Suprapubic skin (tissue), 4 donors: ENCODE measurements at places on chromosomes 5 and 9.

DNA sequence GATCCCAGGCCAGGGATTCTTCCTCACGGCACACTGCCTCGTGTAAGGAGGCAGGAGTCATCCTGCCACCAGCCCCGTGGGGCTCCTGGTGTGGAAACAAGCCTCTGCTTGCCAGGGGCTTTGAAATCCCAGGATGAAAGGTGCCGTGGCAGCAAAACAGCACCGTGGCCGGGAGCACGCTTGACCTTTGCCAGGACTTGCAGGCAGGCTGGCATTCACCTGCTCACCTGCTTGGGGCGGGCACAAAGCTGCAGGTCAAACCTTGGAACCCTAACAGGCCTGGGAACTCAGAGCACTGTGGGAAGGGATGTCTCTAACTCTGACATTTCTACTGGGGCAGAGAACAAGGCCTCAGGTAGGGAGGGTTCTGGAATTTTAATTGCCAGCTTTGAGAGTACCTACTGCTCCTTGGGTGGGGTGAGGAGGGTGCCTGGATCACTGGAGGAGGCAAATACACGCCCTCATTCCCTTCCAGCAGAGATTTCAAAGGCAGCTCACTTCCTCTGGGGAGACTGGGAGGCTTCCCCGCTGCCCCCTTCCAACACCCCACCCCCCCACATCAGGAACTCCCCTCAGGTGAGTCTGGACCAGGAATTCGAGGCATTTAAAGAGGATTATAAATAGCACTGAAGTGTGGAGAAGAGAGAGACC is 45.6 kb upstream of the STXBP1 start:
- no peak for DNase-seq

GRCh38 chr5:62931153-62931950 is 352.7 kb downstream of the LRRC70 start:
- no peak for DNase-seq

GRCh38 chr5:62413711-62414110 is 1.1 kb downstream of the IPO11 start:
- no peak for DNase-seq

- no peak for DNase-seq
These were observed 8.4 kb upstream of the FSD1L start for GRCh38 chr9:105439428-105439827.

GRCh38 chr9:78462611-78463010 is 165.7 kb downstream of the PSAT1 start:
- no peak for DNase-seq

GRCh38 chr5:179802950-179803562 is 3.6 kb downstream of the MGAT4B start:
- DNase-seq = no peak

- no peak for DNase-seq
These were observed 27.5 kb downstream of the CORO2A start for GRCh38 chr9:98164912-98165311.

DNA sequence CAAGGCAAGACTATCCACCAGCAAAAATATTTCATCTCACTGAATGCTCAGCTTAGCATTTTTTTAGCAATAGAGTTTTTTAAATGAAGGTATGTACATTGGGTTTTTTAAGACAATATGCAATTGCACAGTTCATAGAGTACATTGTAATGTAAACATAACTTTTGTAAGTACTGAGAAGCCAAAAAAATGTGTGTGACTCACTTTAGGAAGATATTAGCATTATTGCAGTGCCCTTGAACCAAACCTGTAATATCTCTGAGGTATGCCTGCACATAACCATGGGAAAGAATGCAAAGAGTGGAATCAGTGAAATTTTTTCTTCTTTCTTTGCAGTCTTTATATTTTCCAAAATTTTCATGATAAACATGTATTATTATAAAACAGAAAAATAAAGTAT is 1533.3 kb upstream of the WWC1 start:
- DNase-seq = no peak

- DNase-seq = no peak
These were observed 56.0 kb downstream of the SLC1A3 start for GRCh38 chr5:36662291-36662851.

DNA sequence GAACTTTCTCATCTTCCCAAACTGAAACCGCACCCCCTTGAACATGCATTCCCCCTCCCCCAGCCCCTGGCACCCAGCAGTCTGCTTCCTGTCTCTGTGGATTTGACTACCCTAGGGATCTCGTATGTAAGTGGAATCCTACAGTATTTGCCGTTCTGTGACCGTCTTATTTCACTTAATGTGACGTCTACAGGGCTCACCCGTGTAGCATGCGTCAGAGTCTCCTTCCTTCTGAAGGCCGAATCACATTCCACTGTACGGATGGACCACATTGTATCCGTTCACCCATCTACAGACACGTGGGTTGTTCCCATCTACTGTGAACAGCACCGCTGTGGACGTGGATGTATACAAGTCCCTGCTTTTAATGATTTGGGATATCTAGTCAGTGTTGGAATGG is 4.5 kb downstream of the PRRX2 start:
- DNase-seq = no peak

DNA sequence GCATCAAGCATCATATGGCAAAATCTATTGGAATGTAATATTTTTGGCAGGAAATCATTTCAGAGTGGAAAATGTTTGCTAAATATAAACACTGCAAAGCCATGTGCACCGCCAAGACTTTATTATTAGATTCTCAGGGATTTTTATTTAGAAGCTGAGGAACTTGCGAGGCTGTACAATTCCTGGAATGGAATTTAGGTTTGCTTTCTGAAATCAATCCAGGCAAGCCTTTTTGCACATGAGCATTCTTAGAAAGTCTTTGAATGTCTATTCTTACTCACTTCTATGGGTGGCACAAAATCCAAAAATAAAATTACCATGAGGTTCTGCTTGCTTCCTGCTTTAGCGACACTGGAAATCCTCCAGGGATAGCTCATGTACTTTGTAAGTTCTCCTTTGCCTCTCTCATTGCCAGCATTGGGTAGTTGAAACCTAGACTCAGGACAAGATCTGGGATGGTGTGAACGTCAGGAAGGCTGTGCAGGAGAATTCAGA is 71.5 kb upstream of the PALM2AKAP2 start:
- no peak for DNase-seq

GRCh38 chr5:91469517-91470165 is 86.5 kb upstream of the ARRDC3 start:
- no peak for DNase-seq

DNA sequence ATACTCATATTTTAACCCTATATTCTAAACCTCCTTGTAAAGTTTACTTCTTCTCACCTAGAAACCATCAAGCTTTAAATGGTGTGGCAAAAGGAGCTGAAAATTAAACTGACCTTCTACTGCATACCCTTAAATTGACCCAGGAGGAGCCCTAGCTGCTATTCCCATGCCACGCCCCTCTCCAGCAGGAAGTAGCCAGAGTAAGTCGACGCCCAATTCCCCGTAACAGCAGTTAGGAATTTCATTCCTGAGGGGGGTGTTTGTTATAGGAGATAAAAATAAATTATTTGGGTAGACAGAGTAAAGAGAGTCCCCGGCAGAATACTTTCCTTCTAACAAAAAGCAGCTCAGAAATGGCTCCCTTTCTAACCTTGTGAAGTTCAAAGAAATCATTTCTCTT is 111.8 kb upstream of the FAM174A start:
- no peak for DNase-seq

- DNase-seq = no peak
These were observed 102.5 kb downstream of the OTULIN start for GRCh38 chr5:14767053-14767452.

- no peak for DNase-seq
These were observed 78.4 kb downstream of the RXRA start for GRCh38 chr9:134404376-134405358.

- no peak for DNase-seq
These were observed 531 bp downstream of the ABO start for GRCh38 chr9:133274236-133275104.

- no peak for DNase-seq
These were observed 55.3 kb upstream of the ALDH1A1 start for GRCh38 chr9:73007966-73008672.

DNA sequence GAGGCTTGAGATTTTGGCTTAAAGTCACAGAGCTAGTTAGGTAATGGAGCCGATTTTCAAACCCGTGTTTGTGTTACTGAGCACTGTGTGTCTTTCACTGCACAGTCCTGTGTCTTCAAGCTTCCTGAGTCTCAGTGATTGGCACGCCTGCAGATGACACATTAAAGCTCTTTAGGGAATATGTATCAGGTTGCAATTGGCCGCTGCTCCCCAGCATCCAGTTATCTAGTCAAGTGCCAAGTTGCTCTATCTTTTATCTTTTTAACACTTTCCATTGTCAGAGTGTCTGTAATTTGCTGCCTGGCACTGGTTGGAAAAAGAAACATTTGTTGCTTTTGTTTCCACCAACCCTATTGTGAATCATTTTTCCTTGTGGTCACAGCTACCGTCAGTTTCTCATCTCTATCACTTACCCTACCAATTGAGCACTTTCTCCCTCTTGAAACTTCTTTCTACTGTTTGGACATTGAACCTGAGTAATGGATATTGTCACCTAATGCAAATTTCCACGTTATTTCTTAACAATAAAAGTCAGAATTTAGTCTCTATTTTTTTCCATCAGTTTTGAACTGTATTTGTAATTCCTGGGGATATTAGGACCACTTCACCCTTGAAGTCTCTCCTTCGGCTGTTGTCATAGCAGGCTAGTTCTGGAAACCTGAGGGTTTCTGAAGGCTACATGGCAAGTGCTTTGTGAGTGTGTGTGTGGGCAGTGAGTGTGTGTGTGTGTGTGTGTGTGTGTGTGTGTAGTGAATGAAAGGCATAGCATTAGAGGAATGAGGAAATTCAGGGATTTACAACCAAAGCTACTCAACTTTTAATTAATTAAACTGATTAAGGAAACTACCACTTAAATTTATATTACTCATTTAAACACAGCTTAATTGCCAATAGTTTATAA is 274.3 kb downstream of the ISL1 start:
- DNase-seq = no peak

DNA sequence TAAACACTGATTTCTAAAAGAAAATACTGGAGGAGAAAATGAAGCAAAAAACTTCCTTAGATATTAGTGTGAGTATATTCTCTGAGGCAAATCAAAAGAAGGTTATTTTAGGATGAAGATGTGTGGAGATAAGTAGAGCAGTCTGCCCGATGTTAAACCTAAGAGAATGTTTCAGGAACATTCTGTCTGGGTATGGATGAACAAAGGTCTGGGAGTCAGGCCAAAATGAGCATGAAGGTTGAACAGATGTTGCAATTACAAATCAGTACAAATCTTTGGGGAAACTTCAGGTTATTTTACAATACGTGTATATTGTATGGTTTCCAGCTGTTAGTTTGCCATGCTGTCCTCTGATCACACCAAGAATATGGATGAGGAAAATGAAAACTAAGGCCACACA is 14.4 kb upstream of the CEP78 start:
- no peak for DNase-seq

DNA sequence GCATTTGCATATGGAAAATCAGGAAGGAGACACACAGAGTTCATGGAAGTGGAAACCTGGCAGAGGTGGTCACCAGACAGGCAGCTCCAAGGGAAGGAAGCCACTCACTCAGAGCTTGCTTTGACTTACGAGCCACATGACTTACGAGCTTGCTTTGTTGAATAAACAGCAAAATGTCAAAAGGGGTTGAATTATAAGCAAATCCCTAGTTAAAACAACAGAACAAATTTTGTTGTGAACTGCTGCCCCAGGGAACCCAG is 164.3 kb downstream of the SYK start:
- DNase-seq = no peak

DNA sequence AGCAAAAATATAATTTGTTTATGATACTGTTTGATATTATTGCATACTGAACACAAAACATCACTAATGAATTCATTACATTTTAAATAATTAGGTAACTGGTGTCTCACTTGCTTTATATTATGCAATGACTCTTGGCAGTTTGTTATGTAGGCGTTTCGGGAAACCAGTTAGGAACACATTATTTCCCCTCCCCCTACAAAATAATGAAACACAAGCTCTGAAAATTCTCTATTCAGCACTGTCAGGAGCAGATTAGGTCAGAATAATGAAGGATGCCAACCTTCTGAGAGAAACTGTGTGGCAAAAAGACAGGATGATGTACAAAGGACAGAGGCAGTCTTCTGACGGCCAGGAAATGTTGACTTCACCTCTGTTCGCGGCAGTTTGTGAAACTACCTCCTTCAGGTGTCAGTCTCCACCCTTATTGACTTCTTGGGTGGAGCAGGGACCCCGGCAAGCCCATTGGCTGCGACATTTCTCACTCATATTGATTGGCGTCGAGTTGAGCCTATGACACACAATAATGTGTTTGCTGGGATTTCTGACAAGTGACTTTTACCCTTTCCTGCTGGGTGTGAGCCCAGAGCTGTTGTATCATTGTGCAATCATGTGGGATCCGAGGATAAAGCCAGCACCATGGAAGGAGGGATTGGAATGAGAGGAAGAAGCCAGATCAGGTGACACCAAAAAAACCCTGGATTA is 33.9 kb downstream of the SH3PXD2B start:
- DNase-seq = peak; percentile 88

- DNase-seq = no peak
These were observed 86.3 kb upstream of the SLC12A2 start for GRCh38 chr5:127997201-127997704.

DNA sequence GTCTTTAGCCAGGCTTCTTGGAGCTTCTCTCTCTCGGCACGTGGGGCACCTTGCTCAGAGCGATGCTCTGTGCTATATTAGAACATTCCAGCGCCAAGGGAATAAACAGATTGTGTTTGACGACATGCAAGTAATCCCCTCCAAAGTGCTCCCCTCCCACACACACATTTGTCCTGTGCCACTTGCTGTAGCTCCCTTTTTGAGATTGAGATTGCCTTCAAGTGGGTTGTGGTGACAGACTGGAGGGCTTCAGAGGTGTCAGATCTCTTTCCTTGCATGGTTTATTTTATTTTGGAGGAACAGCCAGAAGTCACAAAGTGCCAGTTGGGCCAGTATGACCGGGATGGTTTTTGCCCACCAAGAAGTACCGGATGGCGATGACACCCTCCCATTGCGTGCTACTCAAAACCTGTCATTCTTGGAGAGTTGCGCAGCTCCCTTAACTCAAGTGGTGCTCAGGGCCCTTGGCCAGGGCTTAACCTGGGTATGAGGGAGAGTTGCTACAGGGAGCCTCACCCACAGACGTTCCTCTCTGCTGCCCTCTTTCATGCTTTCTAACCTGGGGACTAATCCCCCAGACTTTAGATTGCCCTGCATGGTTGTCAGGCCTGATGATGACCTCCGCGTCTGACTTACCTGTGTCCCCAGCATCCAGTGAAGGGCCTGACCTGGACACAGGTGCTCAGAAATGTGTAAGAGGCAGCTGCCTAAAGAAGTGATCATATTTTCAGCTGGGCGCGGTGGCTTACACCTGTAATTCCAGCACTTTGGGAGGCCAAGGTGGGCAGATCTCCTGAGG is 18.8 kb upstream of the RPL26L1 start:
- DNase-seq = no peak

GRCh38 chr5:132807163-132807838 is 5.8 kb upstream of the SOWAHA start:
- DNase-seq = peak; percentile 76
